Heart left ventricle (tissue), 16 donors: ENCODE measurements at places on chromosomes 11 and 22. TPM values are rescaled to one million over a fixed set of nuclear protein-coding genes. Genes with fewer than 3 reads are reported as not detected.

ENTHD1 gene
- total RNA-seq: not detected

MRGPRE gene
- 0.63 TPM for total RNA-seq

ZNF70 gene
- total RNA-seq: 2.7 TPM

SLC22A8 gene
- total RNA-seq: not detected

IGLL1 gene
- total RNA-seq: not detected

GRCh38 chr22:23070418-23071229 lies at the start of gene GNAZ:
GNAZ (plus strand) TSS chr22:23070519; CDS start chr22:23095696, 25,177 bp downstream.
- DNase-seq: no peak

- DNase-seq: no peak
These were observed 399.5 kb downstream of the ETS1 start for GRCh38 chr11:128187835-128188234.

DNA sequence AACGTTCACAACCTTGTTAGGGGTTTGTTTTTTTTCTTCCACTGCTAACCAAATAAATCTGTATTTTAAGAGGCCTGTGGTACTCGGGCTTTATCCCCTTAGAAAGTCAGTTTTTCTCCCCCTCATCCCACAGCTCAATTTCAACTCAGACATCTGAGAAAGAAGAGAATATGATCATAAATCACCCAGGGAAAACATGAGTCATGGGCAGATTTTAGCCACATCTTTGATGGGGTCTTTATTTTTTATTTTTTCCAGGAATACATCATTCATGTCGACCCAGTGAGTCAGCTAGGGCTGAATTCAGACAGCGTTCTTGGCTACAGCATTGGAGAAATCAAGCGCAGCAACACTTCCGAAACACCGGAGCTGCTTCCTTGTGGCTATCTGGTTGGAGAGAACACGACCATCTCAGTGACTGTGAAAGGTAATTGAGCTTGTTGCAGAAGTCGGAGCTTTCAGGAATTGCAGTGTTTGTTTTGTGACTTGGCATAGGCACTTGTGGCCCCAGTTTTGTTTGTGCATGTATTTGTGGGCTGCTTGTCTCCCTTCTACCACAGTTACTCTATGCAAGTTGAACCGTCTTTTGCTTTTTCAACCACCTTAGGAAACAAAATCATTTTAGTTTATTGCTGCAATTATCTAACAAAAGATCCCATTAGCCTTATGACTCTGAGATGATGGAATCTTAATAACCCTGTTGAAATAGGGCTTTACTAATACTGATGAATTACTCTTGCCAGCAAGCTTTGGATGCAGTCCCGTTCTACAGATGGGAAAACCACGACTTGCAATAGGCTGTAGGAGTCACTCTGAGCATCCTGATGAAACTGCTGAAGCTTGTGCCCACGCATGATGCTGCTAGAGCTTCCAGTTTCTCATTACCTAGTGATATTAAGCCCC lies 62.7 kb downstream of the DBX1 start:
- DNase-seq: no peak

DNA sequence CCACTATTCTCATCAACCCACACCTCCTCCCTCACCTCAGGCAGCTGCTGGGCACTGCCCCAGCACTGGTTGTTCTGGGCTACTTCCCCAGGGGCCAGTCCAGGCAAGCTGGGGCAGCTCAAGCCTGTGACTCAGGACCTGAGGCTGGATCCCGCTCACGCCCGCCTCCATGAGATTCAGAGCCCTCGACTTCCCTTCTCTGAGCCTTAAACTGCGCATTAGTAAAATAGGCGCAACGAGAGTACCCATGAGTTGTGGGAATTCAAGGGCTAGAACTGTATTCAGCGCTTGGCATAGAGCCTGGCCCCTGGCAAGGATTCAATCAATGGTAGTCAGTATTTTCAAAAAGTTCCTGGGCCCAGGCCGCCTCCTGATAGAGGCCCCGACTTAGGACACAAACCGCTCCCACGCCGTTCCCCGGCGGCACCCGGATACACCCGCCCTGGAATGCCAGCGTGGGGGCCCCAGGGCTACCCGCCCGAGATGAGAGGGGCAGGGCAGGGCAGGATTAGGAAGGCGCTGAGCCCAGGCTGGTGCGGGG lies 723 bp upstream of the CD82 start:
- peak; percentile 93 for DNase-seq

DNA sequence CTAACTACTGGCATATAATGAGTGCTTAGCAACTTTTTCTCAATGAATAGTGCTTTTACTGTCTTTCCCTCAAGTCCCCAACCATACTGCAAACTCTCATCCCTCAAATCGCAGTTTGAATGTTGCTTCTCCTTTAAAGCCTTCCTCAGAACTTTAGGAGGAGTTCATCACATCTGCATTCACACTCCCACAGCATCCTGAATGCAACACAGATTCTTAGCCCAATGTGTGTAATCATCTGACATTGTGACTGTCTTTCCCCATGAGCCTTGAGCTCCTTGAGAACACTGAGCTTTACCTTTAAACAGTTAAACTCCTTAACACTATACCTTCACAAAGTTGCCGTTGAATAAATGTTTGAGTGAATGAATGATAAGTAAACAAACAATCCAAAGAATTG lies 81.7 kb upstream of the FAM181B start:
- no peak for DNase-seq

- DNase-seq: no peak
These were observed 3.2 kb downstream of the PPIL2 start for GRCh38 chr22:21669026-21669425.

DNA sequence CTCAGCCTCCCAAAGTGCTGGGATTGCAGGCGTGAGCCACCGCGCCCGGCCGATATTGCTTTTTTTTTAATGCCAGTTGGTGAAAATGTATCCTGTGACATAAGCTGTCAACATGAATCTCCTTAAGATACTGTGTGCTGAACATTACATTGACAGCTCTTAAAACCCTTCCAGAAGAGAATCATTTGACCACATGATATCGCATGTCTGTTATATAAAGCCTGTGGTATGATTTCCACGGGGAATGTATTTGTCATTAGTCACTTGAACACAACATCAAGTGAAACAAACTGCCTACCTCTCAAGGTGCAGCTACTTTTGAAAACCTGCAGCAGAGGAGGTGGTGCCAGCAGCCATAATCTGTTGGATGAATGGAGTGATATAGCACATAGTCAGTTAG lies 67.0 kb downstream of the BCL2L13 start:
- DNase-seq: no peak

- no peak for DNase-seq
These were observed 61.4 kb upstream of the PTPRJ start for GRCh38 chr11:47918882-47919495.

DNA sequence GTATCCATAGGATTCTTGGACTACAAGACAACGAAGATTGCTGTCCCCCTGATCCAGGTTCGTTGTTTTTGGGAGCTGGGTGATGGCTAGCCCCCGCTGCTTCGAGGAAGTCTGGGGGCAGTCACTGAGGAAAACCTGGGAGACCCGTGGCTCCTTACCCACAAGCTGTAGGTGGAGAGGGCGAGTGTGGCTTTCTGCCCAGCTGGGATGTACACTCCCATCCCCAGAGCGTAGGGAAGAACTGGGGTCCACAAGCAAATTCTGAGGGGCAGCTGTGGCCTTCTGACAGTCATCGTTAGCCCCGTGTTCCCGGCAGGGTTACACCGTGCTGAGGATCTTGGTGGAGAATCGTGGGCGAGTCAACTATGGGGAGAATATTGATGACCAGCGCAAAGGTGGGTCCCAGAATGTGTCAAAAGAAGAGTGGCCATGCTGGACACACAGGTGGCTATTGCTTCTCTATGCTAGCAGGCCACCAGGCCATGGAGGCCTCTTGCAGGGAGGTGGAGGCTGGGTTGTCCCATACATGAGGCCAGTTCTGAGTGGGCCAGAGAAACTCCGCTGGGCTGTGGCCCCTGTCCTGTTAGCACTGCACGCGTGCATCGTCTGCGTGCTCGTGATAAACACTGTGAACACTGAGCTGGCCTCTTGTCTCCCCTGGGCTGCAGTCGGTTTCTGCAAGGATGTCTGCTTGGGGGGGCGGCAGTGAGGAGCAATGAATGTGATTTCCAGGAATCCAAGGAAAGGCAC lies 39.8 kb downstream of the GLB1L2 start:
- no peak for DNase-seq
